ENCODE measurements at places on chromosomes 3 and 15.
A peak's percentile ranks its signal among the peaks of the same experiment; 100 is the strongest.

DNA sequence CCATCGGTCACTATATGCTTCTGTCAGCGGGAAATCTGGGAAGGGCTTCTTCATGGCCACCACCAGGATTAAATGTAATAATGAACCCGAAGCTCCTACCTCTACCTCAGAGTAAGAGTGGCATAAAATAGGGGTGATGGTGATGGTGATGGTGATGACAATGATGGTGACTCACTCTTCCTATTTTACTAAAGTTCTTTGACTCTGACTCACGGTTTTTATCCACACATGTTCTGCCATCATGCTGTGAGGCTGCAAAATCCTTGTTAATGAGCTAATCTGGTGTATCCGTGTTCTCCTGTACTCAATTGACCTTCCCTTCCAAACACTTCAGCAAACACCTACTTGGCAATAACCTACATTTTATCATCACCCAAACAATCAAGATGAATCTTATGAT lies 18.3 kb upstream of the FOXP1 start:
- no peak for DNase-seq

- DNase-seq: no peak
These were observed 25.1 kb upstream of the GABPB1 start for GRCh38 chr15:50380089-50380488.

GRCh38 chr15:95832668-95833067 lies 497.8 kb upstream of the NR2F2 start:
- no peak for DNase-seq

GRCh38 chr3:96319166-96319565 lies 495.2 kb upstream of the EPHA6 start:
- no peak for DNase-seq

DNA sequence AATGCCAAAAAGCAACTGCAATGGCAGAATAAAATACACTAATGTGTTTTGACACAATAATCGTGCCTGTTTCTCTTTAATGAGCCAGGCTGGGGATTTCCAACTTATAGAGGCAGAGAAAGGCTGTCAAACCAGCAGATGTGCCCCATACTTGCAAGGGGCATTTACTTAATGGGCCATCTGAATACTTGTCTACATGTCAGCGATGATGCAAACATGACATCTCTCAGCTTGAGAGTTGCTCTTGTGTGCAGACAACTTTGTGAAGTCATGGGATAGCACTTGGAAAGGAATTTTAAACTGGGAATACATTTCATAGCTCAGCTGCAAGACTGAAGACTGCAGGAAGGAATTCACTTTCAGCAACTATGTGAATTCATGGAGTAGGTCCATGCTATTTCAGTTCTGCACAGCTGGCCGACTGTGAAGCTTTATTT lies 127.4 kb upstream of the ADAMTS9 start:
- DNase-seq: no peak

DNA sequence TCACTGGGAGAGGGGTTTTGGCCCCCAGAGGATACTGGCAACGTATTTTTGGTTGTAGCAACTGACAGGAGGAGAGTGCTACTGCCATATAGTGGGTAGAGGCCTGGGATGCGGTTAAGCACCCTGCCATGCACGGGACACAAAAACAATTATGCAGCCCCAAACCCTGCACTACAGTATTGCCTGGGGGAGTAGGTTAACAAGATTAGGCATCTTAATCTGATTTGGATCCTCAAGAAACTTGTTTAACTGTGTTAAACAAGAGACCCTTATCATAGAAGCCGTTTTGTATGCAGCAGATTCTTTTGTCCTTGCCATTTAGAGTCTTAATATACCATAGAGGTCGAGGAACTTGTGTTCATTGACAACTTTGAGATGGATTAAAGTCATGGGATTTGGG lies 3.4 kb downstream of the PHLDB2 start:
- no peak for DNase-seq

- DNase-seq: no peak
These were observed 6.6 kb downstream of the FAM98B start for GRCh38 chr15:38460543-38460942.

DNA sequence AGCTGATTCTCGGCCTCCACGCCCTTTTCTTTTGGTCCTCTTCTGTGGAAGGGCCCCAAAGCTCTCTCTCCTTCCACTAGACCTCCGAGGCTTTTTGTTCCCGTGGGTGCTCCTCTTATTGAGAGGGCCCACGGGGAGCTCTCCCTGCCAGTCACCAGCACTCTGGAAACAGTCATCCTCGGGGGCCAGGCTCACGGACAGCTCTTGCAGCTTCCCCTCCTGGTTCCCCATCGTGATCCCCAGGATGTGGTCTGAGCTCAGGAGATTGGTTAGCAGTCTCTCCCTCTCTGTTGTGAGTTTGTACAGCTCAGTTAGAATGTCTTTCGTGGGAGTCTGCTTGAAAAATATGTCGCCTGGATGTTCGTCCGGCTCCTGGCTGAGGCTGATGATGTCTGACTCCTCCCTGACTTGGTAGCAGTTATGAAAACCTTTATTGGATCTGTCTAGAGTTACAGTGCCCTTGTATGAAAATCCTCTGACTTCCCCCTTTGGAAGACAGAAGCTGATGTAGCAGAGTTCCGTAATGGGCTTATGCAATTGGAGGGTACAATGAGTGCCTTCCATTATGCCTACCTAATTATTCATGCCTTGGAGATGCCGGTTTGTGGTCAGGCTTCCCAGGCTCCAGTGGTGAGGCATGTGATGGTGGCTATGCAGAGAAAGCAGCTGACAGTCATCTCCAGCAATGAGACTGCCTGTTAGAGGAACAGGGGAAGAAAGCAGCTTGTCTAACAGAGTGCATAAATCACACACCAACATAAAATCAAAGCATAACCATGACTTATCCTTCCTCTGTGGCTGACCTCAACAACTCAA lies 40.0 kb downstream of the FMN1 start:
- no peak for DNase-seq

- peak; percentile 80 for DNase-seq
These were observed 961 bp downstream of the HAPLN3 start for GRCh38 chr15:88894348-88894818.

GRCh38 chr15:67158367-67158766 lies 93.0 kb downstream of the SMAD3 start:
- DNase-seq: no peak

- DNase-seq: no peak
These were observed 218.5 kb upstream of the TTC14 start for GRCh38 chr3:180383332-180384020.

DNA sequence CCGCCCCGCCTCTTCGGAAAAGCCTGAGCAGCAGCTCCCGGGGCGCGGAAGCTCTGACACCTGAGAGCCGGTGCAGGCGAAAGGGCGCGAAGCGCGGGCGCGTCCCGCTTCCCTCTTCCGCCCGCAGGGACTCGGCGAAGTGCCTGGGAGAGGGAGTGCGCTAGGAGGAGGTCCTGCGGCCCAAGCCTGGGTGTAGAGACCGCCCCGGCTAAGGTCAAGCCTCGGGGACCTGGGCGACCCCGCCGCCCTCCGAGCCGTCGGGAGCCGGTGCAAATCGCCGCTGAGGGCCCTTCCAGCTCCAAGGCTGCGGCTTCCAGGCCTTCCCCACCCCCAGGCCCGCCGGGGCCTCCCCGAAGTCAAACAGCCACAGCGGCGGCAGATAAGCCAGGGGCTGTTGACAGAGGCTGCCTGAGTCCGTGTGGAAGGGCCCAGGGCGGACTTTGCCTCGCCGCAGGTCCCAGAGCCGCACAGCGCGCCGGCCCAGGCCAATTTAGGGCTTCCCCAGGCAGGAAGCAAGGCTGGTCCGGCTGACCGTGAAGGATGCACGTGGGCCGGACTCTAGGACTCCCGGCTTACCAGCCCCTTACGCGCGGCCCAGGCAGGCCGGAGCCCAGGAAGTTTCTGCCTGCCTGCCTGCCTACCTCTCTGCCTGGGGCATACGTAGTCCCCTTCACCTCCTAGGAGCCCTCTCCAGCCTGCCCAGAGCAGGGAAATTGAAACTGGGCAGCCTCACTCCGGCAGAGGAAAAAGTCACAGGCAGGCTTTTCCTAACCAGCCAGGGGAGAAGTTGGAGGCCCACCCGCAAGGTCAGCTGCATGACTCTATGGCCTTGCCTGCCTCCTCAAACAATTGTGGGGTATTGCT lies 2.3 kb downstream of the ITPKA start:
- peak; percentile 62 for DNase-seq

- no peak for DNase-seq
These were observed 20.7 kb downstream of the RAP2B start for GRCh38 chr3:153182501-153183293.

- DNase-seq: no peak
These were observed 75.4 kb downstream of the REC114 start for GRCh38 chr15:73518180-73518862.

DNA sequence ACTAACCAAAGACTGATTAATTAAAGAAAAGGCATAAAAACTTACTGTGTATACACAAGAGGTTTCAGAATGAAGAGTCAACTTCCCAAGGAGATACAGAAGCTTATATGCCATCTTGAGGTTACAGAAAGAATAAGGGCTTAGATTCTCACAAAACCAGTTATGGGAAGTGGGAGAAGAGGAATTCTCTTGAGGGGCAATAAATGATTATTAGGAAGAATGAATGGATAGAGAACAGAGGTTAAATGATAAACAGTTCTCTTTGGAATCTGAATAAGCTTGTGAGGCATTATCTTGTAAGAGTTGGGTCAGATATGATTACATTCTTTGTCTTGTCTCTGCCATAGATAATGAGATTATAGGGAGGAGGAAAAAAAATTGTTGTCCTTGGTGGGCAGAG lies 126.7 kb upstream of the SPATA16 start:
- DNase-seq: no peak

GRCh38 chr15:93855181-93855826 lies 376.1 kb upstream of the MCTP2 start:
- no peak for DNase-seq

DNA sequence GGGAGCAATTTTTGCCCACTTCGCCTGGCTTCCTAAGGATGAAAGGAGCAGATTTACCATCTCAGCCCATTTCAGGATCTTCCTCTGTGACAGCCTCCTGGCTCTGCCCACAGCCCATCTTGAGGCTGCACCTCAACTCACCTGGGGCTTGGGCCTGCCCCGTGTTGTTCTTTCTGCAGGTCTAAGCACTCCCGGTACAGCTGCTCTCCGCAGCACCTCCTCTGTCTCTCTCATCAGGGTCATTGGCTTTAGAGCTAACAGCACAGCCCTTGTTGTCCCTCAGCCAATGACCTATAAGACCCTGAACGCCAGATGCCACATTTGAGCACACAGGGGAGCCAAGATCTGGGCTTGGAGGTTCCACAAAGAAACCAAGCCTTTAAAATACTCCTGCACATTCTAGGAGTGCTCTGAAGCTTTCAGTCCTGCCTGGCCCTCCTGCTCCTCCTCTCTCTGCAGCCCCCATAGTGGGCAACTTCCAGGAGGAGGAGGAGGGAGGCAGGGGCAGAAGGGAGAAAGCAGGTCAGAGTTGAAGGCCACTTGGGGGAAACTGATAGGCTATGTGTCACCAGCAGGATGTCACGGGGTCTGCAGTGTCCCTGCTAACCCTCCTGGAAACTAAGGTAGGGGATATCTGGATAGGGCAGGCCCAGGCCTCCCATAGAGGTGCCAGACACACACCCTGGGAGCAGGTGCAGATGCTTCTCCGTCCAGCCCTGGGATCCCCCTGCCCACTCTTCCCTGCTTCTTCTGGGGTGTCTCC lies 115.6 kb downstream of the ETFA start:
- DNase-seq: no peak

DNA sequence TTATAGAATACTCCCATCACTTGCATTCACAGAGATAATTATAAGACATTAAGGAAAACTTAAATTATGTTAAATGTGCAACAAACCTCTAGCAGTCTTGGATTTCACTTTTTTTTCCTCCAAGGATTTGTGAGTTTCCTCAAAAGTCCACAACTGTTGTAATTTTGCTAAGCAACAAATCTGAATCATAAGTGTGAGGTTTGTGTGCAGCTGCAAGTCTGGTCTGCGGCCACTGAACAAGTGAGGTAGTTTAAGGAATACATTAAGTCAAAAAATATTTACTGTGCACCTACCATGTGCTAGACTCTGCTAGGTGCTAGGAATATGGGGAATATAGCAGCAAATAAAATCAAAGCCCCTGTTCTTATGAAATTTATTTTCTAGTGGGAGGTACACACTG lies 70.2 kb downstream of the LRRC28 start:
- no peak for DNase-seq

DNA sequence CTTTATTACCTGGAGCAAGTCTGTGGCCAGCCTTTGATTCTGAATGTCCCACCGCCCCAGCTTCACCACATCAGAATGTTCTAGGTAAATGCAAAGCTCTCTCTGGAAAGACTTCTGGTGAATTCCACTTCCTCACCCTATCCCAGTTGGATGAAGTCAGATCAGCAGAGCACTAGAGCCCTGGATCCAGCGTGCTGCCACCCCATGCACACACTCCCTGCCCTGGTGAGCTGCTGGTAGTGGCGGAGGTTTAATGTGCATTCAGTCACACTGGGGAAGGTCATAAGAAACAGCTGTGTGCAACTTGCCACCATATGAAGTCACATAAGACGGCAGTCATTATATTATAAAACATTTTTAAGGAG lies 16.3 kb upstream of the SLC41A3 start:
- no peak for DNase-seq

DNA sequence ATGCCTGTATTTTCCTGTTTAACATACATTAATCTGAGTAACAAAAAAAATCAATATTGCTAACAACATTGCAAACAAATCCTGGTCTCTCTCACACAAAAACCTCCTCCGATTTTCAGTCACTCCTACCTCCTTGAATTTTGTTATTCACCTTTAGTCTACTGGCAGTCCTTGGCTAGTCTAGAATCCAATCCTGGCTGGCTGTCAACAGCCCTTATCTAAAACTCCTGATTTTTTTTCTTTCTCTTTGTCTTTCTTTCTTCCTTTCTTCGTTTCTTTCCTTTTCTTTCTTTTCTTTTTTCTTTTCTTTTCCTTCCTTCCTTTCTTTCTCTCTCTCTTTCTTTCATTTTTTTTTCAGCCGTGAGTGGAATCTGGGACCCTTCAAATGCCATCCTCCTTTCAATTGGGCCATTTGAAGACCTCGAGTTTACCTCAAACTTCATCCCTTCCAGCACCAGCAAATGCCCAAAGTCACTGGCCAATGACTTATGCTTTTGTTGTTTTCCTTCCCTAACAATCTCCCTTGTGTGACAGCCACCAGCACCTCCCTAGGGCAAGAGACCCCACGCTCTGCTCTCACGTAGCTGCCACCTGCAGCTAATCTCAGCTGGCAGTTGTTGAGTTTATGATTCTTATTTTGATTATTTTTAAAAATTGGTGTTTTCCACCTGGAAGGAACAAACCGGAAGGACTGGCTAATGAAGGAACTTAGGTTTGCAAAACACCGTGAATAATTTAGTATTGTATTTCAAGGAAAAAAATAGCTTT lies 6.8 kb upstream of the ONECUT1 start:
- no peak for DNase-seq

- no peak for DNase-seq
These were observed 2.8 kb downstream of the SQOR start for GRCh38 chr15:45637552-45638033.
